ENCODE measurements at places on chromosomes 16 and 17.
A peak's percentile ranks its signal among the peaks of the same experiment; 100 is the strongest.

DNA sequence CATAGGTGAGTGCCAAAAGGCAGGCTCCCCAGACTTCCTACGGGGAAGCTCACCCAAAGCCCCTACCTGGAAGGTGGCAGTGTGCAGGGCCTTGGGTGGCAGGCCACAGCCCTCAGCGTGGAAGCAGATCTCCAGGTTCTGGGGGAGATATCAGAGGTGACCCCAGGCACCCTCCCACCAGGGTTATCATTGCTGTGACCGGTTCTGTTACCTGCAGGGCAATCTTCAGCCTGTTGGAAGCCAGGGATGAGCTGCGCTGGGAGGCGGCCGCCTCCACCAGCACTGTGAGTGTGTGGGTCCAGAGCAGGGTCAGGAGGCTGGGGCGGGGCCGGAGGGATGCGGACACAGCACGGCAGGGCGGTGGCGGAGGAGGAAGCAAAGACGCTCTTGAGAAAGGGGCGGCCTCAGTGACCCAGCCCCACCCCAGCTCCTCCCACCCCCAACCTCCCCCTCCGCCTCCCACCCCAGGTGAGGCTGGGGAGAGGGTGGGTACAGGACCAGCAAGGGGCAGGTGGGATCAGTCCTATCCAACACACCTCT, 13.1 kb downstream of the UNC13D start:
- no peak for DNase-seq

- no peak for DNase-seq
These were observed 24.6 kb downstream of the COPRS start for GRCh38 chr17:31834448-31834847.

- DNase-seq = no peak
These were observed 3.6 kb downstream of the RNF43 start for GRCh38 chr17:58413684-58414083.

- DNase-seq = no peak
These were observed 31.3 kb upstream of the KPNB1 start for GRCh38 chr17:47618410-47618809.

GRCh38 chr16:47197536-47198179, 53.9 kb upstream of the NETO2 start:
- DNase-seq = no peak

DNA sequence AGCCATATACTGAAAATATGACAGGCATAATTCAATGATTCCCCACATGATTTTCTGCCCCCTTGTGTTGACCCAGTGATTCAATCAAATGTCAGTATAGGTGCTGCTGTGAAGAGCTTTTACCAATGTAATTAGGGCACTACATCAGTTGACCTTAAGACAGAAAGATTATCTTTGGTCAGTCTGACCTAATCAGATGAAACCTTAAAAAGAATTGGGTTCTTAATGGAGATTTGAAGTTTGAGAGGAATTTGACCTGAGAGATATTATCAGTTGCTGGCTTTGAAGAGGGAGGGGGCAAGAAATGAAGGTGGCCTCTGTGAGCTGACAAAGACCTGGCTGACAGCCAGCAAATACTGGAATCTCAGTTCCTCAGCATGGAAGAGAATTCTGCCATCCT, 358.7 kb upstream of the CA10 start:
- no peak for DNase-seq

GRCh38 chr16:89721546-89722391, 432 bp downstream of the ZNF276 start:
- no peak for DNase-seq

GRCh38 chr17:1043601-1044251, 46.8 kb downstream of the TIMM22 start:
- no peak for DNase-seq

- no peak for DNase-seq
These were observed 90.1 kb downstream of the XYLT1 start for GRCh38 chr16:17380613-17381012.

DNA sequence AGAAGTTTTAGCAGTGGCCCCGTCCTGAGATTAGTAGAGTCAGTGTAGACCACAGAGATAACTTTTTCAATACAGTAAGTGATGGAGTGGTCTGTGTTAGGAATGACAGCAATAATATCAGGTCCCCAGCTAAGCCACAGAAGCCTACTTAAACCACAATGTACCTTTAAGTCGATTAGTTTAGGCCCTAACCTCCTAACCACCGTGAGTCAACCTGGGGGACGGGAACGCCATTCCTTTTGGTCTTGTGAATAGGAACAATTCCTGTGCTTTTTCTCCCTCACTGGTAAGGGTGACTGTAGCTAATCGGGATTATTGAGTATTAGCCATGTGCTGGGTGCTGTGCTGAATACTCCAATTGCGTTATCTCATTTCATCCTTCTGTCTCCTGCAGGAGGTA, 14.0 kb downstream of the YPEL2 start:
- no peak for DNase-seq

DNA sequence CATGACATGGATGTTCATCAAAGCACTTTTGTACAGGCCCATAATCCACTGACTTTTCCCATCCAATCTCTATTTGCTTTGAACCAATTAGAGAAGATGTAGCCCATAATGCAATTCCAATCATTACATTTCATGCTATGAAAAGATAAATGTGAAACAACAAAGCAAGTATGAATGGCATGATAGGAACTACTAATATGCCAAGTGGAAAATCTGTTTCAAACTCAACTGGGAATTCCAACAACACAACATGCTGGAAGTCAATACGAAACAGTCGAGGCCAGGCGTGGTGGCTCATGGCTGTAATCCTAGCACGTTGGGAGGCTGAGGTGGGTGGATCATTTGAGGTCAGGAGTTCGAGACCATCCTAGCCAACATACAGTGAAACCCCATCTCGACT, 39.6 kb upstream of the TMEM97 start:
- no peak for DNase-seq

GRCh38 chr16:67269766-67270165, 9.6 kb upstream of the PLEKHG4 start:
- no peak for DNase-seq

- DNase-seq = no peak
These were observed 969 bp upstream of the CETP start for GRCh38 chr16:56960681-56961281.

DNA sequence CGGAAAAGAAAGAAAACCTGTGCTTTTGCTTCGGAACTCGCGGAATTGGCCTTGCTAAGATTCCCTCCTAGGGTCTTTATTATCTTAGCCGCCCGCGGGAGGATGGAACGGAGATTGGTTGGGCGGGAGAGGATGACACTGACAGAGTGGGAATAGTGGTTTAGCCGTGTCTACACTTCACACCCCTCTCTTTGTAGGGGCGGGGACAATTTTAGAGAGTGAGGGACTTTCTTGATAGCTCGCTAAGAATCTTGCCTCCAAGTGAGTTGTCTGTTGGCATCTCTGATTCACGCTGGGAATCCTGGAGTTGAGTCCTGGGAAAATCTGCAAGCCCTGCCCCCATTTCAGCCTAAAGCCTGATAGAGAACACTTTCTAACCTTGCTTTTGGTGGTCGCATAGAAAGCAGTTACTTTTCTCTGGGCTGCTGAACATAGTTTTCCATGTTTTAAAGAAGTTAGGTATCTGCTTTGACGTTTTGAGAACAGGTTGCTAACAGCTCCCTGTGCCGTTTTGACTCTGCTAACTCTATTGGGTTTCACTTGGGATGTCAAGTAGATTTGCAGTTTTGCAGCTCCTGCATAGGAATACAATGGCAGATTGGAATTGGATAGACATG, 697 bp downstream of the NOL11 start:
- no peak for DNase-seq

DNA sequence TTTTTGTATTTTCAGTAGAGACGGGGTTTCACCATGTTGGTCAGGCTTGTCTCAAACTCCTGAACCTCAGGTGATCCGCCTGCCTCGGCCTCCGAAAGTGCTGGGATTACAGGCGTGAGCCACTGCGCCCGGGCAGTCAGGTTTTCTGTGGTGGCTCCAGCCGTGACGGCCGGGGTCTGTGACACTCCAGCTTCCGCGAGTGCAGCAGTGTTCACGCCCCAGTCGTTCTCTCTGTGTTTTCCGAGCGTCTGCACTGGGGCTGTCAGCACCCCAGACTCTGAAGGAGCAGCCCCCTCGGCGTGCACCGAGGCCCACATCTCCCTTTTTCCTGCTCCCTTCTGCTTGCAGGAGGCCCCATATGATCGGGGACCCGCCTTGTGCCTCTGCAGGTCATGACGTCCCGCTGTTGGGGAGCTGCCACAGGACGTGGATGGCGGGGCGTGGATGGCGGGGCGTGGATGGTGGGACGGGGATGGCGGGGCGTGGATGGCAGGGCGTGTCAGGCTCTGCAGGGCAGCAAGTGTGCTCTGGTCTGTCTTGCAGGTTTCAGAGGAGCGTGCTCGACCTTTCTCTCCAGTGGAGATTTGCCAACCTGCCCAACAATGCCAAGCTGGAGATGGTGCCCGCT, 5.7 kb downstream of the ASPSCR1 start:
- DNase-seq = no peak

DNA sequence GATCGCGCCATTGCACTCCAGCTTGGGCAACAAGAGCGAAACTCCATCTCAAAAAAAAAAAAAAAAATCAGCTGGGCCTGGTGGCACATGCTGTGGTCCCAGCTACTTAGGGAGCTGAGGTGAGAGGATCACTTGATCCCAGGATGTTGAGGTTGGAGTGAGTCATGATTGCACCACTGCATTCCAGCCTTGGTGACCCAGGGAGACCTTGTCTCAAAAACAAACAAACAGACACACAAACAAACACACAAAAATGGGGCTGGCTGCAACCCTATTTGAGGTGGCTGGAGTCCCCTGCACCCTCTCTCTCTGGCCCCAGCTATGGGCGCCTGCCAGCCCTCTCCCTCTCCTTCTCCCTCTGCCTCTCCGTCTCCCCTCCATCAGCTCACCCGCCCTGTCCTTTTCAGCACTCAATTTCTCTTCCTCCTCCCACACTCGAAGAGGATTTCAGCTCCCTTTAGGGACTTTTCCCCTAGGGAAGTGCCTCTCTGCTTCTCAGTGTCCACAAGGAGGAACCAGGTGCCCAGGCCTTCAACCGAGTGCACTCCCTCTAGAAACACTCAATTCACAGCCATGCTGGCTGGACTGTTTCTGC, 17.5 kb upstream of the TFAP4 start:
- DNase-seq = peak; percentile 96

- no peak for DNase-seq
These were observed 10.0 kb upstream of the CALB2 start for GRCh38 chr16:71348262-71349085.

DNA sequence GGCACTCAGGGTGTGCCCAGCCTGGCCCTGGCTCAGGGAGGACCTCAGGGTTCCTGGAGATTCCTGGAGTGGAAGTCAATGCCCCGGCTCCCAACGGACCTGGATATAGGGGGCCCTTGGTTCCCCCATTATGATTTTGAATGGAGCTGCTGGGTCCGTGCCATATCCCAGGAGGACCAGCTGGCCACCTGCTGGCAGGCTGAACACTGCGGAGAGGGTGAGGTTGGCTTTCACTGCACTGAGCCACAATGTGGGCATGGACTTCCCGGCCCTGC, 23.6 kb downstream of the USP6 start:
- no peak for DNase-seq

DNA sequence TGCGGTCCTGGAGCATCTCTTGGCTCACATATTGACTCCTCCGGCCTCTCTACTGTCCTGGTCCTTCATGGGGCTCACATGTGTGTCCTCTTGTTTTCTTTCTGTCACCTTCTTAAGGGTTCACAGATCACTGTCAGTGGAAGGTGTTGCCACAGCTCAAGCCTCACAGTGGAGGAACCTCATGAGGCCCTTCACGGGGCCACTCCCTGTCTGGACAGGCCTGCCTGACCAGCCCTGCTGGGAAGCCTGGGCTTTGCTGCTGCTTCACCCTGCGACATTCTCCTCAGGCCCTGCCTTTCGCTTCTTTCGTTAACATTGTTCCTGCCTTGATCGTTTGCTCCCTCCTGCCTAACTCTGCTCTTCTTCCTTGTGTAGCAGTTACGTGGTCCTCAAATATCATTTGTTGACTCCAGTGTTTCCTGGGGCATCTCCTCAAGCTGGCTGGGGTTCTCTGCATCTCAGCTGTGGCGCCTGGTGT, 55.9 kb downstream of the WDR45B start:
- DNase-seq = no peak

GRCh38 chr16:22848451-22848850, 34.5 kb downstream of the HS3ST2 start:
- no peak for DNase-seq

DNA sequence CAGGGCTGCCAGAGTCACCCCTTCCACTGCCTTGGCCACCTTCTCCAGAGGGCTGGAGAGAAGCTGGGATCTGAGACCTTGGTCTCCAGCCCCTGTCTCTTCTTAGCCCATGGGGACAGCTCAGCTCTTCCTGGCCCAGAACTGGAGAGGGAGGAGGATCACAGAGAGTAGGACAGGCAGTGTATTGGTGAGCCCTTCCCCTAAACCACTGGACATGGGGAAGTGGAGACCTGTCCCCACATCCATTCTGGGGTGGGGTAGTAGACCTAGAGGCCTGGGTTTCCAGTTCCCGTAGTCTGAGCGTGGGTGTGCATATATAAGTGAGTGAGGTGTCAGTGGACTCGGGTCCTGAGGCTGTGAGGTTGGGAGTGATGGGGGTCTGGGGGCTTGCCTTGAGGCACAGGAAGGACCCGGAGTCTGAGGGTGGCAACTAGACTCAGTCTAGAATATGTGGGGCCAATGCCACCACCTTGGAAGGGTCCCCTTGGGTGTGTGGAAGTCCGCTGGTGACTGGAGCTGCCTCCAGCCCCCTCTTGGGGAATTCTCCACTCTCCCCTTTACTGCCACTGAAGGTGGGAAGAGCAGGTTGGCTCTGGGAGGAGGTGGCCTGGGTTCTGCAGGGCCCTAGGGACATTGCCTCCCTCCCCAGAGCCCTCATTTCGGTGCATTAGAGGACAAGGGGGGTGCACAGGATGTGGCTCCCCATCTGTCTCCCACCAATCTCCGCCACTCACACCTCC, 19.9 kb downstream of the GJD3 start:
- DNase-seq = no peak

GRCh38 chr16:81335669-81336068, 20.9 kb downstream of the GAN start:
- DNase-seq = no peak

- no peak for DNase-seq
These were observed 26.7 kb downstream of the HAPSTR1 start for GRCh38 chr16:9118170-9118569.

All from Panc1 (cell line).